Right ventricle myocardium superior (tissue), 1 donor: ENCODE measurements at places on chromosomes 11 and 22. TPM values are rescaled to one million over a fixed set of nuclear protein-coding genes. Genes with fewer than 3 reads are reported as not detected.

CCDC81 gene
- 0.32 TPM for total RNA-seq

DNA sequence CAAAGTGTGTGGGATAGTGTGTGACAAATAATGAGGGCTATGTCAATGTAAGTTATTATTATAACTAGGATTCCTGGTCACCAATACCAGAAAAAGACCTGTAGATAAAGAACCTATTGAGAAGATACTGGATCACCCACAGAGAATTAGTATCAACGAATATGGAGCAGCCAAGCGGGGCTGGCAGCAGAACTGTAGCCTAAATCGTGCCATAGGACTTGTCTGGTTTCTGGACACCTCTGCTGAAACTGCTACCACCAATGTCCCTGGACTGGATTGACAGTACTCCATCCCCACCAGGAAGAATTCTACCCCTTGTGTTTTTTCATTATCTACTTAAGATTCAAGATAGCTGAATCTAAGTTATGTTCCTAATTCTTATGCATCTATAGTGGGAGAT is 30.3 kb upstream of the PAX6 start:
- DNase-seq, result no peak

GRCh38 chr22:44845191-44845590 is 92.8 kb downstream of the ARHGAP8 start:
- DNase-seq, result no peak

DNA sequence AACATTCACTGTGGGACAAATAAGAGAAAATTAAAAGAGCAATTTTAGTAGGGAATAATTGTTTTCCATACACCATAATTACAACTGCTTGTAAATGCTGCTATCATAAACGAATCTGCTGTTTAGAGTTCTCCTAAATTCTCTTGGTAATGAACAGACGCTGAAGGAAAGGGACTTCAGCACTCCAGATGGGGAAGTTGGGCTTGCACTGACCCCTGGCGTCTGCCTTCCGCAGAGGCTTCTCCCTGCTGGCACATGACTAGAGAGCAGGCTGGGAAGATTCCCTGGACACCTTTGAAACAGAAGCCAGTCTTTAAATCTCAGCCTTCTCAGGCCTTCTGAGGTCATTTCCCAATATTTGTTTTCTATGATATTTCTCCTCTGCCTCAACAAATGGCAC is 84.1 kb downstream of the NXPE2 start:
- peak; percentile 77 for DNase-seq
